ENCODE measurements at places on chromosomes 16 and 17.

GRCh38 chr16:13838401-13839190, 81.4 kb upstream of the ERCC4 start:
- DNase-seq = no peak

DNA sequence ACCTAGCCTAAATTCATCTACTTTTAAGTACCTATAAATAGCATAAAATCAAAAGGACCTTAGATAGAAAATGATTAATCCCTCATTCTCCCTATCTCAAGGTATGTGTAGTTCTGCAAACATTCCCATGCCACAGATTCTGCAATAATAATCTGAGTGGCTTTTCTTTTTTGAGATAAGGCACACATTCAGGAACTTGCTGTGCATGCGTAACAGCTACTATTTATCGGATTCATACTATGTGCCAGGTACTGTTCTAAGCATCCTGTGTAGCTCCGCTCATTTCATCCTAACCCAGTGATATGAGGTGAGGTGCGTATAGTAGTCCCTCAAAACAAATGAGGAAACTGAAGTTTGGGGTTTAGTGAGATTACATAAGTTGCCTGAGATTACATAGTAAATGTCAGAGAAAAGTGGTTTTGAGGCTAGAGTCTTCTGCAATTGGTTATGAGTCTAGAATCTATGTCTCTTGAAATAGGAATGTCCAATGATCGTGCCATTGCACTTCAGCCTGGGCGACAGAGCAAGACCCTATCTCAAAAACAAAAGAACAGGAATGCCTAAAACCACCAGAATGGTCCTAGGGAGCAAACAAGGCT, 2.0 kb upstream of the ZNF263 start:
- no peak for DNase-seq

GRCh38 chr16:11139326-11140097, 116.5 kb downstream of the SOCS1 start:
- no peak for DNase-seq

GRCh38 chr17:5536866-5537650, 47.3 kb downstream of the NLRP1 start:
- no peak for DNase-seq

GRCh38 chr17:9036336-9036735, 15.0 kb downstream of the NTN1 start:
- no peak for DNase-seq

- DNase-seq = no peak
Measured at GRCh38 chr17:15650741-15651582, 31.5 kb upstream of the FBXW10B start.

- DNase-seq = no peak
Measured at GRCh38 chr16:47061204-47061603, 82.5 kb downstream of the NETO2 start.

Measured in stimulated activated CD4-positive, alpha-beta T cell treated with anti-CD3 and anti-CD28 coated beads, Interleukin-12 subunit alpha, Interleukin-12 subunit beta, amount 100 ng/mL, for 24 hours (primary cell).